Kidney glomerular epithelial cell (primary cell): ENCODE measurements at places on chromosomes 3 and 15.

GRCh38 chr3:23405081-23405480, 202.0 kb downstream of the UBE2E2 start:
- peak; percentile 41 for DNase-seq

DNA sequence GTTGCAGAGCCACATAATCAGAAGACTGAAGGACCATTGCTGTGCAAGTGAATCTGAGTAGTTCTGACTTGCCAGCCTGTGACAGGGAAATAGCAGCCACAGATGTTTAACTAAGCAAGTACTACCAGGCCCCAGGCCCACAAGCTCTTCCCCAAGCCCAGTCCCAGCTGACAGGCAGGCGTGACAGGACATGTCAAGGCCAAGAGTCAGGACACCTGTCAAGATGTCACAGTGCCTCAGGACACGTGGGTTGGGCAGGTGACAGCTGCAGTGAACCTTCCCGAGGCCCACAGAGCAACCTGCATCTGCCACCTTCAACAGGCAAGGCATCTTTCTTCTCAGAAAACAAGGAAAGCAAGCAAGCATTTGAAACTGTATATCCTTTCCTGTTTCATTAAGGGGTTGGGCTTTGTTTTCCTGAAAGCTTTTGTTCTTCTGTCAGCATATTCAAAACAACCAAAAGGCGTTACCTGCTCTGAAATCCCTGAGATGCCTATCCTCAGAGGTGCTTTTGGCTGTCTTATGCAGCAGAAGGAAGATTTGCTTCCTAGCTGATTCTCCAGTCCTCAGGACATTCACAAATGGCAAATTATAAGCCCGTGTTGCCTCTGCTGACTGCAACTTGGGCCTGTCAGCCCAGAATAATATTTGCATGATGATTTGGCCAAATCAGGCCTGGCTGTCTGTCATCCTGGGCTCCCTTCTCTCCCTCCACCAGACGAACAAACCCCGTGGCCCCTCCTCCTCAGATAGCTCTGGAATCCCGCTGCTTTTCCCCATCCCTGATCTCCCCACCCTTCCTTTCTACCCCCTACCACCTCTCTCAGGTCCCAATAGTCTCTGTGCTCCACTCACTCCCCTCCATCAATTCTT, 171.8 kb upstream of the WNT5A start:
- no peak for DNase-seq

- DNase-seq = peak; percentile 2
Measured at GRCh38 chr3:195580744-195581443, 2.8 kb downstream of the APOD start.

DNA sequence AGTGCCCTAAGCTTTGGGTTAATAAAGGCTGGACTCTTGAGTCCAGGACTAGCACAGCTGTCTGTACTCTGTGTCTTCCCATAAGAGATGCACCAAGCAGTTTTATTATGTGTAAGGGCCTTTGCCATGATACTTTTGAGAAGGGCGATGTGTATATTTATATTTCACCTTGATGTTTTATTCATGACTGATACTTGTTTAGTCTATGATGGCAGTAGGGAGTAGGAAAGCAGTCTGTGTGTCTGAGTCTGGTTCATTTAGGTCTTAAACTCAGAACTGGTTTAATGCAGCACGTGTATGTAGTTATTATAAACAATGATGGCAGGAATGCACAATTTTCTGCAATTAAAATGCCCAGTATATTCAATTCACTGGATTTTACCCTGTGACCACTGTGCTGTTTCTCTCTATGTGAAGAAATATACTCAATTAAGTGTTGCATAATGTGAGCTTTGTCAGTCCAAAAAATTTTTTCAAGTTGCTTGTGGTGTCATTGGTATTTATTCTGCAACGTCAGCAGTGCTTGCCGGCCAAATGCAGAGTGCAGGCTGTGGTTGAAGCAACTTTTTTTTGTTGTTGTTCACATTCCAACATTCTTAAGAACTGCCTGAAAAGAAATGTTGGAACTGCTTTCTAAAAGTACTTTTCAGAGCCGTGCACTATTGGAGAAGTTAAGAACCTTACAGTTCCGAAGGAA, 423.7 kb upstream of the SEMA6D start:
- no peak for DNase-seq

- DNase-seq = no peak
Measured at GRCh38 chr3:42511201-42511600, 8.8 kb downstream of the VIPR1 start.

DNA sequence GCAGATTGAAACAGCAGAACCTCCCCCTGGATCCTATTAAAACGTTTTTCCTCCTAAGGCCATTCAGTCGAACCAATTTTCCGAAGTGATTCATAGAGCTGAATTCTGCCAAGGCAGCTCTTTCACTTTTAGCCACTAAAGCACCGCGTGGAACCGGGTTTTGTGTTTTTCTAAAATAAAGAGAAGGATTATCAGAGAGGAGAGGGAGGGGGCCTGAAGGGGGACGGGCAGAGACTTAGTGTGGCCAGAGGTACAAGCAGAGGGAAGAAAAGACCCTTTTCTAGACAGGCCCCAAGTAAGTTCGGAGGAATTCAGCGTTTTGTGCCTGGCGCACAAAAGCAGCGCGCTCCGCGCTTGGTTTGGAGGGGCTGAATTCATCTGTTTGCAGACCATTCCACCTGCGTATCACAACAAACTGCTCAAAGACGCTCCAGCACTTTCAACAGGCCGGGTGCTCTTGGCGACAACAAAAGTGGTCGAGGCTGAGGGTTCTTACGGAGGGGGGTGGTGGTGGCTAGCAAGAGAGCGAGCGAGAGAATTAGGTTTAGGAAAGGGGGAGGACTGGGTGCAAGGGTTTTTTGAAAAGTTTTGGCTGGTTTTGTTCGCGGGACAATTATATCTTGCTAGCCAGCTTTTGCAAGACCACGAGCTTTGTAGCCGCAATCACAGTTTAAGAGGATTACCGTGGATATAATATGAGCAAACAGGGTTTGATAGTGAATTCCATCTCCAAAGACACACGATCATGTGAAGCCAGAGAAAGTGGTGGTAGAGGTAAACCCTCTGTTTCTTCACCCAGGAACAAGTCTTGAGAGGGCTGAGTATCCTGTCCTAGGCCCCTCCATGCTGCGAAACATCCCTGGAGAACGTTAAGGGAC, 1.2 kb upstream of the FEZF2 start:
- DNase-seq = peak; percentile 13

- no peak for DNase-seq
Measured at GRCh38 chr15:36877294-36877693, 223.1 kb downstream of the MEIS2 start.

DNA sequence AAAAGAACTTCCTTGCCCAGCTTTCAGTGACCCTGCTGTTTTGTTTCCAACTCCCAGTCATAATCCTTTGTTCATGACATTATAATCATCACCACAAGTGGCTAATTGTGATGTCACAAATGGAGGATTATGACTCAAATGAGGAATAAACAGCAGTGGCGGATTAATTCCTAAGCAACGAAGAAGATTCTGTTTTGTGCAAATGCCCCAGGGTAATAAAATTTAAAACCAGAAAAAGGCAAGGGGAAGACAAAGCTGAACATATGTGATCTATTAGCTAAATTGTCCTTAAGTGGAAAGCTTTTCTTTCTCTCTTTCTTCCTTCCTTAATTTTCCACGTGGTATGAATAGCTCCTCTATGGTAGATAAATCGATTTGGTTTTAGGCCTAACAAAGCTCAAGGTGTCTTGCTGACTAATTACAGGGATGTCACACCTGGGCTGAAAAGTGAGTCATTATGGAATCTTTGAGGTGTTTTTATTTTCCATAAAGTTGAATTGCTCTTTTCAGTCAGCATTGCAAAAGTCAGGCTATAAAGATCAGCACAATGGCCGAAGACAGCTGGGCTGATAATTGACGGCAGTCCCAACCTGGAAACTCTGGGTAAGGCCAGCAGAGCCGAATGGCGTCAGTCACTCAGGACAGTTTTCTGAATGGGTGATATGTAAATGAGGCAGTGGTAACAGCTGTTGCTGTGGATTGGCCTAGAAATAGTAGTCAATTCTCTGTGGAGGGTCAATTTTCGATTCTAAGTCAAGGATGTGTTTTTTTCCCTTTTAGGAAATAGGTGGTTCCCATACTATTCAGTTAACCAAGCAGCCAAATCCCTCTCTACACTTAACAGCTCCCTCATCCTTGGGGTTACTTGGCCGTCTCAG, 121.5 kb downstream of the PTPRG start:
- no peak for DNase-seq

- no peak for DNase-seq
Measured at GRCh38 chr15:99717161-99718009, 15.9 kb downstream of the LYSMD4 start.

DNA sequence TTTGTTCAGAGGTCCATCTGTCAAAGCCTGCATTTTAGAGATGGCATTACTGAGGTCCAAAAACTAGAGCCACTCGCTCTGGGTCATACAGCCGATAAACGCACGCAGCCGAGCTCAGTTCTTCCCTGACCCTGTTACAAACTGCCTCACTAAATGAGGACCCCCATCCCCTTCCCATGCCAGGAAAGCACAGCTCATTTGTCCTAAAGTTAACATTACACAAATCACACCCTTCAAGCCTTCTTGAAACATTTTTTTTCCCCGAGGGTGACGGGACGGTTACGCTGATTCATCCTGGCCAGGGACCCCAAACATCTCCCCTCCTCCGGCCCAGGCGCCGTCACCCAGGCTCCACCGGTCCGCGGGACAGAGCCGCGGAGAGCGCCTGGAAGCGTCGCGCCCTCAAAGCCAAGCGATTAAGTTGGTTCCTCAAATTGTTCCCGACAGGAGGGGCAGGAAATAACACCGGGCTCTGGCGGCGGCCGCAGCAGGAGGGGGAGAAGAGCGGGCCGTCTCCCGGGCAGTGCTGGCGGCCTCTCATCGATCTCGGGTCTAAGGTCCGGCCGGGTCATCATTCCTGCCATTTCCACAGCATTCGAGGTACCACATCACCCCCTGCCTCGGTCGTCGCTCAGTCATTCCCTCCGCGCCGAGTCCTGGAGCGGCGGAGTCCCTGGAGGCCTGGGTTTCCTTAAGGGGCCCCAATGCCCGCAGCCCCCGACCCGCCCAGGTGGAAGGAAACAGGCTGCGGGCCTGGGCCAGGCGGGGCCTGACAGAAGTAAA, 619 bp upstream of the CMTM8 start:
- no peak for DNase-seq

- DNase-seq = peak; percentile 52
Measured at GRCh38 chr15:63023351-63023945, 19.1 kb upstream of the TPM1 start.

GRCh38 chr15:66023311-66023972, 154.2 kb downstream of the RAB11A start:
- DNase-seq = no peak

DNA sequence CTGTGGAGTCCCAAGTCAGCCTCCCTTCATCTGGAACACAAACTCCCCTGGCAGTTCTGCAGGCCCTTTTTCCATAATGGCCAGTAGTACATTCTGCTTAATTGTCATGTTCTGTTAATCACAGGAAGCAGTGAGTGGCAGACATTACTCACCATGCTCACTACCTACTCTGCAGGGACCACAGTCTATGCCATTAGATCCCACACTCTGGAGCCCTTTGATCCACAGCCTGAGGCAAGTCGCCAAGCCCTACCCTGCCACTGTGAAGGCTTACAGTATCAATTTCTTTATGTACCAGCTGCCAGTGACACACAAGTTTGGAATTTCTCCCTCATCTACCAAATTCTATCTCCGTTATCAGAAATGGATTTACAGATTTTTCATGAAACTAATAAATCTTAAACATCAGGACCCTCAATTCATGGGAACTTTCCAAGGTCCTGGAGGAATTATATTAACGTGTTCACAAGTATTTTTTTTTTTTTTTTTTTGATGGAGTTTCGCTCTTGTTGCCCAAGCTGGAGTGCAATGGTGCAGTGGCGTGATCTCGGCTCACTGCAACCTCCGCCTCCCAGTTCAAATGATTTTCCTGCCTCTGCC, 20.6 kb upstream of the WWTR1 start:
- no peak for DNase-seq

DNA sequence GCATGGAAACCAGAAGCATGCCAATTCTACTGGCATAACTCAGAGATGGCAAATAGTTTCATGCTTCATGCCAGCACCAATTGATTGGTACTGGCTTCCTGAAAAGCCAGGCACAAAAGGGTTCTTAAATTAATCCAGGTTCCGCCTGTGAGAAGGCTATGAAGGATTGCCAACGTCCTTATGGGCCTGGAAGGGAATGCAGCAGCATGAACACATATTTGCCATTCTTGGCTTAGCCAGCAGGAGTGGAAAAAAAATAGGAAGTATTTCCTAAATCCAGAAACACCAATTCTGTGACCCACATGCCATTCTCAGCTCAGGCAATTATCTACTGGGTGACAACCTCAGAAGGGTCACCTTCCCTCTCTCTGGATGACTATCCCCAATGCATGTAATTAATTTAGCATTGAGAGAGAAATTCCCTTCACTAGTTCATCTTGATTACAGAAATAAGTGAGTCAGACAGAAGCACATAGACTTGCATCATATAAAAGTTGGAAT, 36.0 kb downstream of the ADAMTS9 start:
- no peak for DNase-seq

DNA sequence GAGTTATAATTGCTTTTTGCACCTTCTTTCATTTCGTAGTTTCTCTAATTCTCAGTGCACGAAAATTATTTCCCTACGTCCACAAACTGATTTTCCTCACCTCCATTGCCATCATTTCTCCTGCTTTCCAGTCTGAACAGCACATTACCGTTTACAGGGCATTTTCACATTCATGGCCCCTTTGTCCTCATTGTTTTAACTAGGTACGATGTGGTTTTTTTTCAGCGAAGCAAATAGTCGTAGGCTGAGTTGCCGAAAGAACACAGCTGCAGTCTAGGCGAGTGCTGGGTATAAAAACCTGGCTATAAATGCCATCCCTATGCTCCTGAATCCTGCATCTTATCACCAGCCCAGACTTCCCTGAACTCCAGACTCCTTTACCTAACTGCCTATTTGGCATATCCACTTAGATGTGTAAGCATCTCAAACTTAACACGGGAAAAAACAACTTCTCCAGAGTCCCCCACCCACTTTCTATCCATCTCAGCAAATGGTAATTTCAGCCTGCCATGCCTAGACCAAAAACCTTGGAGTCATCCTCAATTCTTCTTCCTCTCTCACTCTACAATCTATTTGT, 691 bp upstream of the FSIP1 start:
- no peak for DNase-seq

DNA sequence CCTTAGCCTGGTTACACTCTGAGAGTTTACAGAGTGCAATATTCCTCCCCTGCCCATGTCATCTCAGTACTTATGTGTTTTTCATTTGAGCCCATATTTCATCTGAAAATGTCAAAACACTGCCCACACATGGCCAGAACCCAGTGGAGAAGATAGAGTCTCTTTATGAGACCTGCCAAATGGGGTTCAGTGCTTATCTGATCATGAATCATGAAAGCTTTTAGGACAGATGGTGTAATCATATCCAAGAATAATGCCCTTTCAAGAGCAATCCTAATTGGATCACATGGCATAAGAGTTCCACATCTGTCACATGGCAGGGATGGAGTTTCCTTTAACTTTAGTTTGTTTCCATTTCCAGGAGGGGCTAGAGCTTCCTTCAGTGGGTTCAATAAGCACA, 77.2 kb upstream of the AGBL1 start:
- no peak for DNase-seq

DNA sequence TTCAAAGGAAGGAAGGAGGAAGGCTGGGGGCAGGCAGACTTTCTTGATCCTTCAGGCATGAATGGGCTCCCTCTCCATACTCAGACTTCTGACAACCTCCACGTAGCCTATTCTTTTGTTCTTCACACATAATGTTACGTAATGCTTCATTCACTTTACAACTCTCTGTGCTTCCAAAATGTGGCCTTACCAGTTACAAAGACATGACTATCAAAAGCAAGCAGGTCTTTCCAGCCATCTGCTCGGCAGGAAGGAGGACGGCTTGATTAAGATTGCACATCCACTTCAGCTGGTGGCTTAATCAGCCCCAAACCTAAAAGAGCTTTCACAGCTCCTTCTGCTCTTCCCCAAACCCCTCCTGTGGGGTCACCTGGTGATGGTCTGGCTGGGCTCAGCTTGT, 263.2 kb downstream of the XXYLT1 start:
- no peak for DNase-seq
